ENCODE measurements at places on chromosomes 12 and 14.

DNA sequence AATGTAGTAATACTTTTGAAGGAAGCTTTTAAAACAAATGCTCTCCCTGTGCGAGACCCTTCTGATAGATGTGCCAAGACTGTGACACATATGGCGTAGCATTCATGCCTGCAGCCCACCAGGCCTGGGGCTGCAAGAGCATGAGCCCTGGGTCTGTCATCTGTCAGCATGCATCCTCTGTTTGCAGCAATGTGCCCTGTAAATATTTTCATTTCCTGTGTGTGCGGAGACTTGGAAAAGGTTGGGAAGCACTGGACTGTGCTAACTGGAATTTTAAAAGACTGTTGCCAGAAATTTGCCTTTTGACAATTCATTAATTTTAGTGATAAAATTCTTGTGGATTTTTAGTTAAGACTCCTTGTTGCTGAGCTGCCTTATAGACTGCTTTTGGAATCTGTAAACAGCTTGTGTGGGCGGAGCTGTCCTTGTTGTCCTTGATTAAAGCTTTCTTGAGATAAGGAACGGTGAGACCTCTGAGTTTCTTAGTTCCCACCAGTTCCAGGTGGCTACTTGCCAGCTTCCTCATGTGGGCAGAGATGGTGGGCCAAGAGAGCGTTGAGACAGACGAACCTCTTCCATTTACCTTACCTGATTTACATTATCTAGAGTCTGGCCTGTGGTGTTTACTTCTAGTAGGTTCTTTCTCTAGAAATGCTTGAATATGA is 23.4 kb downstream of the MARK3 start:
- no peak overlapping the region for H3K27ac ChIP-seq
- H3K4me1 ChIP-seq: 0 out of 2 replicates have a peak, but pooled peaks cover 4% of the 10 kb centered on the region
- no peak overlapping the region for H3K4me3 ChIP-seq
- H3K36me3 ChIP-seq: no peaks in the 10 kb centered on the region

DNA sequence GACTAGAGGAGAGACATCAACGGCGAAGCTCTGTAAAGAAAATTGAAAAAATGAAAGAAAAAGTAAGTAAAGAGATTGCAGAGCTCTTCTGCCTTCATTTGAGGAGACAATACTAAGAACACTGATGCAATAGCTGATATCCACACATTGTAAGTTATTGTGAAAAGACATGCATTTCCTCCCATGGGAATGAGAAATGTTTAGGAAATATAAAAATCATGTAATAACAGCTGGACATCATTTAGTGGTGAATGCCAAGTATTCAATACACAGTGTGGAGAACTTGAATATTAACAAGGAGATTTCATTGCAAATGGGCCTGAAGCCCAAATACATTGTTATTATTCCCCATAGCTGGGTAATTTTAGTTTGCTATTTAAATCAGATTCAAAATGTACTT is 179.2 kb downstream of the KICS2 start:
- no peaks in the 10 kb centered on the region for H3K36me3 ChIP-seq
- no peaks in the 10 kb centered on the region for H3K27me3 ChIP-seq
- no peak overlapping the region for H3K4me3 ChIP-seq
- H3K4me1 ChIP-seq: no peaks in the 10 kb centered on the region

- no peaks in the 10 kb centered on the region for H3K27me3 ChIP-seq
- no peak for DNase-seq
- H3K36me3 ChIP-seq: no peaks in the 10 kb centered on the region
Measured at GRCh38 chr12:123997033-123997822, 24.2 kb downstream of the ZNF664 start.

DNA sequence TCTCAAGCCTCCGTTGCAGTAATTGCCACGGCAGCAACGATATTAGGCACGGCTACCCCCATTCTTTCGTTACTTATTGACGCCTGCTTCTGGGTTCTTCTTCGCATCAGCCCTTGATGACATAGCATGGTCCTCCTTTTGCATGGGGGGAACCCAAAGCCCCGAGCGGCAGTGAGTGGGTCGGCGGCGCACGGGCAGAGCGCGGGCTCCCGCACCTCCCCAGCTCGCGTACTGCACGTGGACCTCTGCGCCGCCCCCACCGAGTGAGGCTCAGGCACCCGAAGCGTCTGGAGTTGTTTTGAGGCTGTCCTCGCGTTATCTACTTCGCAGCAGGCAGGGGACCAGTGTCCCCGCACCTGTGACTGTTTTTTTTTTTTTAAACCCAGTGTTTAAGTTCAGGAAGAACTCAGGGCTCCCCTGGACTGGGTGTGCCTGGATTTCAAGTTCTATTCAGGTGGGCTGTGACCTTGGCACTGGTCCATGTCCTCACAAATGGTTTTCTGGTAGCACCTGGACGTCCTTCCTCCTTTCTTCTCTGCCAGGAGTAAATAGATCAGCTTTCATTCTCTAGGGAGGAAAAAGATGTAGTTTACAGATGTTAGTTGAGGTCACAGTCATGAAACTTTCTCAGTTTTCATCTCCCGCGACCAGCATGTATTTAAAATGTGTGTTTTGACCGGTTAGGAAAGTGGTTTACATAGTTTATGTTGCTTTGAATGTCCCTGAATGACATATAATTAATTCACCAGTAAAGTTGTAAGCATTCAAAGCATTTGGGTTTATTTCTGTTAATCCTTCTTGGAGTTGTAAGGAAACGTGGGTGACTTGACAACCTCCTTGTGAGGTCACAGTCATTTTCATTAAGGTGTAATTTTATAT is 1.4 kb upstream of the FOXN4 start:
- peak; percentile 65 for DNase-seq
- H3K36me3 ChIP-seq: no peaks in the 10 kb centered on the region
- peak overlapping the region; percentile 37 for H3K27ac ChIP-seq
- H3K4me1 ChIP-seq: peaks cover 7% of the 10 kb centered on the region

GRCh38 chr14:105419195-105420091 is at the start of gene MTA1:
Gene MTA1 (plus strand): TSS chr14:105419827. CDS start chr14:105420036, 209 bp downstream.
- H3K36me3 ChIP-seq: no peaks in the 10 kb centered on the region
- no peak for DNase-seq
- H3K27ac ChIP-seq: no peak within 1 kb of the TSS

DNA sequence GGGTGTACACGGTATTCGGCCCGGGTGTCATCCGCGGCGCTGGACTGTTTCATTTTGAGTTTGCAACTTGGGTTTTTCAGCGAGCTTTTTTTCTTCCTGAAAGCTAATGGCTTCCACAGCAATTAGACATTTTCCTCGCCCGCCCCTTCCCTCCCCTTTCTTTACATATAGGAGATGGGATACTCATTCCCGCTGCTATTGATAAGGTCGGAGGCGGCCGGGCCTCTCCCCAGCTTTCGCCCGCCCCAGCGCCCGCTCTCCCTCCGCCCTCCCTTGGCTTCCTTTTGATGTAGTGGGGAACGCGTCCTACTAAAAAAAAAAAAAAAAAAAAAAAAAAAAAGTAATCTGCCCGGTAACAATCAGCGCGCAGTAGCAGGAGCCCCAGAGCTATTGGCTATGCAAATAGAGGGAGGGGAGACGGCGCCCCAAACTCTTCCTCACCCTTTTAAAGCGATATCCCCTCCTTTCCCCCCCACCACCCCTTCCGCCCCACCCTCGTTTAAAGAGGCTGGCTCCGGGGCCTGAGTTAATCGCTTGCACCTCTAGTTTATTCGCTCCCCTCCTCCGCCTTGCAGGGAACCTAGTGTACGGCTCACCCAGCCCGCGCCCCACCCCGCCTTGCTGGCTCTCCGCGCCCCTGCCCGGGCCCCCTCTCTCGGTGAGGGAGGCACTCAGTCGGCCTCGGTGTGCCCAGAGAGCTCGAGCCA is 1.7 kb upstream of the CCND2 start:
- peak overlapping the region; percentile 91 for H3K4me3 ChIP-seq
- DNase-seq: peak; percentile 95
- H3K27ac ChIP-seq: peak overlapping the region; percentile 98
- H3K36me3 ChIP-seq: peaks cover 11% of the 10 kb centered on the region
- peaks cover 21% of the 10 kb centered on the region for H3K27me3 ChIP-seq

DNA sequence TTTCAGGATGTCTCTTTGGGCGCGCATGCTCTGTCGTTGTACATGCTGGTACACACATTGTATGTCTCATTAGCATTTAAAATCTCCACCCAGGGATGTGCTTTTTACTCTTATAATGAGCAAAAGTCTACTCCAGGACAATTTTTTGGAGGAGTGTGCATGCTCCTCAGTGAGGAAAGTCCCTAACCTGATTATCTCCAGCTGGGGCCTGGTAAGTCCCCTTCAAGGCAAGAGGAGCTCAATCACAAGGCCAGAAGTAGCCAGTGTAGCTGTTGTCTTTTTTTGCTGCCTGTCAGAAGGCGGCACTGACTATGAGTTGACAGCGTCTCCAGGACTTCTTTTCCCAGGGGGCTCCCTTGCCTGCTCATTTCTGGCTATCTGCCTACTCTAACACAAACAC is 218.3 kb upstream of the CNTN1 start:
- no peaks in the 10 kb centered on the region for H3K4me1 ChIP-seq
- DNase-seq: no peak
- H3K36me3 ChIP-seq: no peaks in the 10 kb centered on the region
- no peak overlapping the region for H3K4me3 ChIP-seq
- no peak overlapping the region for H3K27ac ChIP-seq

DNA sequence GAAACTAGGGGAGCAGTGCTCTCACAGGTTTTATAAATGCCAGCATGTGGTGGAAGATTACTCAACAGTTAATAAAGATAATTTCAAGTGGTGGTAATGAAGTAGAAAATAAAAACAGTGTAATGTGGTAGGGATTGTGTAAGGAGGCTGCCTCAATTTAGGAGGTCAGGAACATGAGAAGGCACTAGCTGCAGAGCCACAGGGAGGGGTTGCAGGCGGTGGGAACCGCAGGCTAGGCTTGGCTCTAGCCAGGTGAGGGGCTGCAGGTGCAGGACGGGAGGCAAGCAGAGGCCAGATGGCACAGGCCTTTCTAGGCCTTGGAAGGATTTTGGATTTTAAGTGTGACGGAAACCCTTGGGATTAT is 768 bp downstream of the METTL25 start:
- H3K27me3 ChIP-seq: no peaks in the 10 kb centered on the region
- H3K36me3 ChIP-seq: peaks cover 8% of the 10 kb centered on the region
- peaks cover 16% of the 10 kb centered on the region for H3K4me1 ChIP-seq

DNA sequence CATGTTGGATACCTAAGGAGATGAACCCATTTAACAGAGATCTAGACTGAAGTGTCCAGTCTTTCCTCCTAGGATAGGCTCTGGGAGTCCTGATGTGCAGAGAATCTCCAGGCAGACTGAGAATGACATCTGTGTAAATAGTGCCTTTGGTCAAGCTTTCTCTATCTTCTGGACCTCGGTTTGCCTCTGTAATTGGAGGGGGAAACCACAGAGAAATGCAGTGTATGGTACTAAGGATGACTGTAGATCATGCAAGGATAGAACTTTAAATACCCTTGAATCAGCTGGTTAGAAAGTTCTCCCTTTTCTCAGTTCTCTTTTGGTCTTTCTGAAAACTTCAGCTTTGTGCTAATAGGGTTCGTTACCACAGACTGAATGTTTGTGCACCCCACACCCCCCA is 112.2 kb downstream of the PTPN11 start:
- no peaks in the 10 kb centered on the region for H3K36me3 ChIP-seq
- DNase-seq: no peak
- no peak overlapping the region for H3K4me3 ChIP-seq
- 0 out of 2 replicates have a peak, but pooled peaks cover under 1% of the 10 kb centered on the region for H3K27me3 ChIP-seq
- H3K27ac ChIP-seq: no peak overlapping the region
- H3K4me1 ChIP-seq: 0 out of 2 replicates have a peak, but pooled peaks cover 3% of the 10 kb centered on the region

DNA sequence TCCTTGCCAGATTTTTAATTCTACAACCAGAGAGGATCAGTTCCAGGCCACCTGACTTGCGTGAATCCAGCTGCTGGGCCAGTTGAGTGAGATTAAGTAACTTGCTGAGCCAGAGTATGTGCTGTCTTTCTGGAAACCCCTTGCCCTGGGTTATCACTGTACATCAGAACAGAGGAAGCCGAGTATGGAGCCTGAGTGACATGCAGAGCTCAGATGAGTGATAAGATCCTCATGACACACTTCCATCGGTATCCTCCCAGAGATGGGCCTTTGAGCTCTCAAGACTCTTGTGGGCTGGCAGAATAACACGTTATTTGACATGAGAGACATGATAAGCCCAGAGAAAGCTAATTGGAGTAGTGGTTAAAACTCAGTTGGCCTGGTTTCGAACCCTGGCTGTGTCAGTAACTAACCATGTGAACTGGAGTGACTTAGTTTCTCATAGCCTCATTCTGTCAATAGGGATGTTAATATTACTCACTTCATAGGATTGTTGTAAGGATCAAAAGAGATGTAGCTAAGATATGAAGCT is 388.1 kb downstream of the ZFP36L1 start:
- no peaks in the 10 kb centered on the region for H3K27me3 ChIP-seq
- no peak for DNase-seq
- no peaks in the 10 kb centered on the region for H3K36me3 ChIP-seq
- no peak overlapping the region for H3K27ac ChIP-seq
- no peak overlapping the region for H3K4me3 ChIP-seq
- H3K4me1 ChIP-seq: no peaks in the 10 kb centered on the region

- H3K27me3 ChIP-seq: no peaks in the 10 kb centered on the region
- H3K27ac ChIP-seq: no peak overlapping the region
- no peak overlapping the region for H3K4me3 ChIP-seq
- no peaks in the 10 kb centered on the region for H3K36me3 ChIP-seq
Measured at GRCh38 chr14:82094829-82095345, 561.2 kb upstream of the SEL1L start.

GRCh38 chr12:47350062-47350408 is 270.3 kb upstream of the AMIGO2 start:
- no peaks in the 10 kb centered on the region for H3K36me3 ChIP-seq
- no peak overlapping the region for H3K4me3 ChIP-seq
- H3K27me3 ChIP-seq: no peaks in the 10 kb centered on the region

- H3K36me3 ChIP-seq: no peaks in the 10 kb centered on the region
- no peaks in the 10 kb centered on the region for H3K4me1 ChIP-seq
- DNase-seq: no peak
- H3K27me3 ChIP-seq: no peaks in the 10 kb centered on the region
- no peak overlapping the region for H3K4me3 ChIP-seq
- no peak overlapping the region for H3K27ac ChIP-seq
Measured at GRCh38 chr14:91935586-91935985, 11.9 kb downstream of the FBLN5 start.

DNA sequence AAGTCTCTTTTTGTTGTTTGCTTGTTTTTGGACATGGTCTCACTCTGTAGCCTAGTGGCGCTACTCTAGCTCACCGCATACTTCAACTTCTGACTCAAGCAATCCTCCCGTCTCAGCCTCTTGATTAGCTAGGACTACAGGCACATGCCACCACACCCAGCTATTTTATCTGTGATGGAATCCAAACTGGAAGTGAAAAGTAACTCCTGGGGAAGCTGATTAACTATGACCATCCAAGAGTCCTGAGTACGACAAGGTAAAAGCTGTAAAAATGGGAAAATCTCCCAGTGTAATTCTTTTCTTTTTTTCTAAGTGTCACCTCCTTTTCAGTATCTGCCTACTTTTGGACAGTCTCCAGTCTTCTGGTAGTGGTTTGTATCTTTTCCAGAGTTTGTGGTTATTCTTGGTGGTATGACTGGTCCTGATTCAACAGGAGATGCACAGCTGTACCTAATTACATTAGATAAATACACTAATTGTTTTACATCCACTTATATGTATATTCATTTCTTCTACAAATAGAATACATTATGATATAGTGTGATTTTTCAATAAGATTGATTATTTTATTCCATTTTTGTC is 97.8 kb downstream of the SLC6A15 start:
- no peak for DNase-seq
- H3K27ac ChIP-seq: no peak overlapping the region
- H3K36me3 ChIP-seq: no peaks in the 10 kb centered on the region
- no peaks in the 10 kb centered on the region for H3K4me1 ChIP-seq

GRCh38 chr14:103563844-103564505 is 1.2 kb downstream of the COA8 start:
- peak overlapping the region; percentile 86 for H3K4me3 ChIP-seq
